ENCODE measurements at places on chromosomes 7 and 10.

- DNase-seq = no peak
These were observed 132.1 kb downstream of the MACC1 start for GRCh38 chr7:20085086-20085485.

DNA sequence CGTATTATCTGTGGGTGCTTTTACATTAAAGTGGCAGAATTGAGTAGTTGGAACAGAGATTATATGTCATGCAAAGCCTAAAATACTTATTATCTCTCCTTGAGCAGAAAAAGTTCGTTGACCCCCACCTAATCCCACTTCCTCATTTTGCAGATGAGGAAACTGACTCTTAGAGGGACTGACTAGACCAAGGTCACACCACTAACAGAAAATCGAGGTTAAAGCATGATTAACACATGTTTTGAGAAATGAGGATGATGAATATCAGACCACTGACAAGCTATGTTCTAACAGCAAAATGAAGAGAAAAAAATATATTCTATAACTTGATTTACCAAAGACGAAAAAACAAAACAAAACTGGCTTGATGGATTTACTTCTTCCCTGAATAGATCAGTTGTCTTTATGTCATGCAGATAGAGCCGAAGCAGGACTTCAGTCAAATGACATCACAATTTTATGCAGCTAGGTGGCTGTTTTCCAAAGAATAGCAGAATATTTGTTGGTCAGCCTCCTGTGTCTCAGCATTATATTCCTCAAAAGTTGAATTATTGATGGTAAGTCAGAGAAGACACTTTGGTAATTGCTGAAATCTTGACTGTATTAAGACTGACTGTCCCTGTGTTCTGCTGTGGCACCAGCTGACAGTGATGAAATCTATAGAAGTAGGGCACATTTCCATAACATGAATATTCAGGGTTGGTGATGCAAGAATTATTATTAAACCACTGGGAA, 24.2 kb upstream of the SMIM30 start:
- DNase-seq = no peak

GRCh38 chr10:29749150-29749549, 114.4 kb upstream of the SVIL start:
- DNase-seq = no peak

DNA sequence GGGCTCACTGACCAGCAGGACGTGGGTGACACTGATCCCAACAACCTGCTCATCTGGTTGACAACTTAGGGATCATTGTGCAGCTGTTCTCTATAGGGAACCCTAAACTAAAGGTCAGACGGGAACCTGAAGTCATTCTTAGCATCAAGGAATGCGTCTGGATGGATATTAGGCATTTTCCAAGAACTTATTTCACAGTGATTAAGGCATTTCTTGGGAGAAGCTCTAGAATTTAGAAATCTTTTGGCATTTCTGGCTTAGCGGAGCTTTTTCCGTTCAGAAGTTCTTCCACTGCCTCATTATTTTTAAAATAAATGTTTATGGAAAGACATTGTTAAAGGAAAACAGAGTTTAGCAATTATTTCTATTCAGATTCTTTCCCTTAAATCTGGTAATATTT, 303.3 kb upstream of the IGFBP3 start:
- DNase-seq = no peak

DNA sequence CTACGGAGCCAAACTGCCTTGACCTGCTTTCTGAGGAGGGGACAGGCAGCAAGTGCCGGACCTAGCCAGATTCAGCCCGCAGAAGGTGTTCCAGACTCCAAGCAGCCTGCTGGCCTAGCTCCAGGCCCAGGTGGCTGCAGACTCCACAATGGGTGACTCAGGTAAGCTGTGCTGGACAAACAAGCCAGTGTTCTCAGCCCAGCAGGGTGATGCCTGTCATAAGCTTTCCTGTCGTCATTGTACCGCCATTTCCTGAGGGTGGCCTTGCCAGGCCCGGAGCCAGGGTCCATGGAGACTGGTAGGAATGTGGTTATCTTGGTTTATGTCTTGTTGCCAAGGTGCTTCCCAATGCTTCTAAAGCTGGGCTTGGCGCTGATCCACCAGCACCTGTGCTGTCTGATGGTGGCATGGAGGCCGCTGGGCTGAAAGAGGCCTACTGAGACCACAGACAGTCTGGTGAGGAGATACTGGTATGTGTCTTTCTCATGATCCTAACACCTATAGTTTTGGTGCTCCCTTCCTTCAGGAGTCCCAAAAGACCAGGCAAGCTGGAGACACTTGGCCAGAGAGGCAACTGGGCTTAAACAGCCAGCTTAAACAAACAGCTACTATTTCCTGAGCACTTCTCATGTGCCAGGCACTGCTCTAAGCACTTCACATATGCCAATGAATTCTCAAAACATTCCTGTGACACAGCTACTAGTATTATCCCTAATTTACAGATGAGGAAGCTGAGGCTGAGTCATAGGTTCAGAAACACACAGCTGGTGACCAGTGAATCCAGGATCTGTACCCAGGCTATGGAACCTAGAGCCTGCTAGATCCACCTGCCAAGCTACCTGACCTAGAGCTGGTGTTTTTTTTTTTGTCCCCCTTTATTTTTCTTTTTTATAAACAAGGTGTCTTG, 42.0 kb downstream of the ZC3HC1 start:
- no peak for DNase-seq

- DNase-seq = no peak
These were observed 13.6 kb downstream of the VPS50 start for GRCh38 chr7:93245525-93246432.

- peak; percentile 4 for DNase-seq
These were observed 151.5 kb downstream of the RNF216 start for GRCh38 chr7:5629941-5630340.

GRCh38 chr7:150799741-150800580, at the start of gene TMEM176B:
TMEM176B (minus strand) TSS chr7:150800364; CDS start chr7:150796569, 3,795 bp downstream.
- peak; percentile 6 for DNase-seq

DNA sequence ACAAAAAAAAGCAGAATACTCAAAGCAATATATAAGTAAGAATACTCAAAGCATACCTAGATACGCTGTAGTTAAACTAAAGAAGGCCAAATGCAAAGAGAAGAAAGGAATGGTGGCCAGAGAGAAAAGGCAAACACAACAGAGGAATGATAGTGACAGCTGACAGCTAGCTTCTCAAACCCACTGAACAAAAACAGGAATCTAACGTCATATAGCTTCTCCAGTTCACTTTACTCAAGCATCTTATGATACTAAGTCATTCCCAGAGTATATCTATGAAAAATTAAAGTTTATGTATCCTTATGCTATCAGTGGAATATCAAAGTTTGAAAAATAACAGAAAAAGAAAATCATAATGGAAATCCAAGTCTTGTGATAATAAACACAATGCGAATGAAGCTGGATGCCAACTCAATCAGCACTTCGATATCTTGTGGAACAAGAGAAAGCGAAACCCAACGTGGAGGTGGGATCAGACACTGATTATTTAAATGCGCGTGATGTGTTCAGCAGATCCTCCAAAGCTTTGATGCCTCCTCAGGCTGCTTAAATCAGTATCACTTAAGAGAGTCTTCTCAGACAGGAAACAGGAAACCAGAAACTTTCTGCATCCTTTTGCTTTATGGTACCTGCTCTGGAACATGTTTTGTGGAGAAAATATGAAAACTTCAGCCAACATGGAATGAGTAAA, 102.8 kb downstream of the PIP4K2A start:
- peak; percentile 91 for DNase-seq
